ENCODE measurements at places on chromosomes 7 and 10. TPM values are rescaled to one million over a fixed set of nuclear protein-coding genes. Genes with fewer than 3 reads are reported as not detected.

DNA sequence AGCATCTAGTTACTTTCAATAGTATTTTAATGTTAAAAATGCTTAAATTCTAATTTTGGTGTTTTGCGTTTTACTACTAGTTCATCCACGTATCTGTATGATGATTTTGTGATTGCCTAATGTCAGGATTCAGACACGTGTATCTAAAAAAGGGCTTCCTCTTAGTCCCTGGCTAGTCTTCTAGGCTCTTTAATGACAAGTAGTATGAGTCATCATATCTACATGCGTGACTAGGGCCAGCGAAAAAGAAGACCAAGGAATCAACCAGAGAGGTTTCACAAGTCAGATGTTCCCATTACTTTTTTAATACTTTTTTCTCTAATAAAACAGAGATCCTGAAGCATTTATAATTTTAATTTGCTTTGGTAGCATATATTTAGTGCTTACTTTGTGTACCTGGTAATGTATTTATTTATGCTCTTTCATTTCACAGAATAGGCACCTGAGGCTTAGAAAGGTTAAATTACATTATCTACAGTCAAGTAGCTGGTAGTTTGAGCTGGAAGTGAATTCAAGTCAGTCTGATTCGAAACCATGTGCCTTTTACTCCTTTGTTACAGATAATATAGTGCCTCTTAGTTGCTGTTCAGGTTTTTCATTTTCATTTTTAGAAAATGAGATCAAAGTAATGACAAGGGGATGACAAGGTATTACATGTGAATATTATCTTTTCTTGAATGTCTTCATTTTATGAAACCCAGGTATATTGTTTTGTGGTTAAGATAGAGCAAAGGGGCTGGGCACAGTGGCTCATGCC is 140.3 kb downstream of the FOXP2 start:
- no peak overlapping the region for H3K27ac ChIP-seq
- no peaks in the 10 kb centered on the region for H3K36me3 ChIP-seq
- no peak overlapping the region for H3K4me3 ChIP-seq
- no peaks in the 10 kb centered on the region for H3K4me1 ChIP-seq
- no peak for DNase-seq

Gene BEND7
- 31.1 TPM for total RNA-seq

- no peaks in the 10 kb centered on the region for H3K36me3 ChIP-seq
- H3K4me1 ChIP-seq = no peaks in the 10 kb centered on the region
- H3K27ac ChIP-seq = no peak within 1 kb of the TSS
- peaks cover 4% of the 10 kb centered on the region for H3K27me3 ChIP-seq
- no peak within 1 kb of the TSS for H3K4me3 ChIP-seq
Observed at GRCh38 chr10:50885097-50885859, at the start of gene A1CF. Gene A1CF, minus strand, starts transcription at chr10:50885627. Its CDS starts 25,687 bp downstream, at chr10:50859940.

Gene POLR2J2
- total RNA-seq = 14.1 TPM

DNA sequence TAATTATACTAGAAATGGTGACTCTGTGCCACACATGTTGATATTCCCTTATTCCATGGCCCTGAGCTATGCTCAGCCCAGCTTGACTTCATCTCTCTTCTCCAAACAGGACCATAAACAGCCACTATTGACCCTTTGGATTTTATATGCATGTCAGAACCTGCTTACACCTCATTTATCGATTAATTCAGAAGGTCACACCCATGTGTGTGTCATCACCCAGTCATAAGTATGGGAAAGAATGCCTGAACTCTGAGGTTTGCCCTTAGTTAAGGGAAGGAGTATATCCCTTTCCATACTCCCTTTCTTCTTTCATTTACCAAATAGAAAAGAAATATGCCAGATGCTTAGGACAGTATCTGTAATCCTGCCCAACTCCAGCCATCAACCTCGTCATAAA is 602.3 kb downstream of the SORCS3 start:
- H3K4me3 ChIP-seq = no peak overlapping the region
- DNase-seq = no peak
- no peaks in the 10 kb centered on the region for H3K36me3 ChIP-seq
- H3K4me1 ChIP-seq = no peaks in the 10 kb centered on the region

DNA sequence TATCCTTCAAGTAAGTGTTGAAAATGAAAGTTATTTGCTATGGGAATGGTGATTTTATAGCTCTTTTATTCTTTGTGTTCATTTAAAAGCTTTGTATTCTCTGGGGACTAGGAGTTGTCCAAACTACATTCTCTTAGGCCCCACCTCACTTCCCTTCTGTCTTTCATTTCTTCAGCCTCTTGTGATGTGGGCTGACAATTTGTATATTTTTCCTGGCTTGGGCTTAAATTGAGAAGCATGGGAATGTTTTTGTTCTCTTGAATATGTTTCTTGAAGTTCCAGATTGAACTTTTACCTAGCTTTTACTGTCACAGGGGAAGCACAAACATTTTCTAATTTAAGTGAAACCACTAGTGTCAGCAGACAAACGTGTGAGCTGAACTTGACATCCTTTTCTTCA is 27.9 kb downstream of the BBS9 start:
- no peak for DNase-seq
- no peaks in the 10 kb centered on the region for H3K27me3 ChIP-seq
- H3K36me3 ChIP-seq = peaks cover 5% of the 10 kb centered on the region
- H3K4me3 ChIP-seq = no peak overlapping the region
- no peak overlapping the region for H3K27ac ChIP-seq

Gene POR
- total RNA-seq = 232 TPM

- peaks cover 24% of the 10 kb centered on the region for H3K27me3 ChIP-seq
- no peak overlapping the region for H3K27ac ChIP-seq
- no peaks in the 10 kb centered on the region for H3K36me3 ChIP-seq
- DNase-seq = peak; percentile 32
- H3K4me1 ChIP-seq = no peaks in the 10 kb centered on the region
Observed at GRCh38 chr10:132988988-132989387, 46.6 kb upstream of the CFAP46 start.

Gene ASAH2B
- 3.4 TPM for total RNA-seq

Gene ZNF775
- total RNA-seq = 4.4 TPM

Gene AKR1C4
- not detected for total RNA-seq

DNA sequence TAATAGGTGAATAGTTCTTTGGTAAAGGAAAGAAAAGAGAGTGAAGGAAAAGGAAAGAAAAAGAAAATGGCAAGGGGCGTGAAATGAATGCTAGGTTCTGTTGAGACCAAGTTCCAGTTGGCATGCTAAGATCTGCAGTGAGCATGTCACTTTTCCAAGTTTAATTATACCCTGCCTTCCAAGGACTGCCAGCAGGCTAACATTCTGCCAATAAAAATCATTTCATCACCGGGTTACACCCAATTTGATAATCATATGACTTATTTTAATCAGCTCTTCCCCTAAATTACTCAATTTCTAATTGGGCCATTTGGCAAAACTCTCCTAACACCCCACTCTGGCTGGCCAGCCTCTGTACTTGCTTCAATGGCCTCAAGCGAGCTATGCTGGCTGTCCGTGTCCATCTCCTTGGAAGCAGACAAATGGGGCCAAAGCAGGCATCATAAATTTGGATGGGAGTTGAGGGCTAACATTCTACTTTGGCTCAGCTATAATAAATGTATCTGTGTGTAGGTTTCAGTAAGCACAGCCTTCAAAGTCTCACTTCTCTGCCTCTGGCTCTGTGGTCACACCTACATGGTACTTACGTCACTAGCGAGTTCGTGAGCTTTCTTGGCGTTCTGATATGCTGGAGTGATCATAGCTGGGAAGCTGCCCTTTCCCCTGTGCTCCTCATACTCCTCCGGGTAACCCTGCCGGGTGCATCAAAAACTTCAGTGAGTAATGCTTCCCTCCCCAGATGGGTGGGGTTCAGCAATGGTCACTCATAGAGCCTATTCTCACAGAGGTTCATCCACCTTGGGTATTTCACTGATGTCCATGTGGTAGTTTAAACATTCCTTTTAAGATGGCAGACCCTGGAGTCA is 17.3 kb downstream of the NRAP start:
- no peaks in the 10 kb centered on the region for H3K27me3 ChIP-seq
- H3K4me1 ChIP-seq = peaks cover 4% of the 10 kb centered on the region
- H3K36me3 ChIP-seq = no peaks in the 10 kb centered on the region
- no peak overlapping the region for H3K27ac ChIP-seq
- no peak for DNase-seq

Gene IRF5
- total RNA-seq = 29.4 TPM

DNA sequence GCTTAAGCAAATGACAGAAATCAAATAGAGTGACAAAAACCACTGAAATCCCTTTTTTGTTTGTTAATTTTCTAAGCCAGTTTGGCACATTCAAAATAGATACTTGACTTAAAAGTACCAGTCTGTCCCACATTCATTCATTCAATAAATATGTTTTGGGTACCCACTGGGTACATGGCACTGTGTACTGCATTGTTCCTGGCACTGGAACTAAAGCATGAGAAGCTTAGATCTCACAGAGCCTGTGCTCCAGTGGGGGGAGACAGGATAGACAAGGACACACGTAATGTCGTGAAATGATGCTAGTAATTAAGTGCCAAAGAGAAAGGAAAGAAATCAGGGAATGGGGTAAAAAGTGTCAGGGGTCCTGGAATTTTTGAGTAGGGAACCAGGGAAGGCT is 13.0 kb downstream of the MTURN start:
- DNase-seq = no peak
- peaks cover 15% of the 10 kb centered on the region for H3K36me3 ChIP-seq
- H3K4me3 ChIP-seq = no peak overlapping the region
- H3K27me3 ChIP-seq = no peaks in the 10 kb centered on the region

DNA sequence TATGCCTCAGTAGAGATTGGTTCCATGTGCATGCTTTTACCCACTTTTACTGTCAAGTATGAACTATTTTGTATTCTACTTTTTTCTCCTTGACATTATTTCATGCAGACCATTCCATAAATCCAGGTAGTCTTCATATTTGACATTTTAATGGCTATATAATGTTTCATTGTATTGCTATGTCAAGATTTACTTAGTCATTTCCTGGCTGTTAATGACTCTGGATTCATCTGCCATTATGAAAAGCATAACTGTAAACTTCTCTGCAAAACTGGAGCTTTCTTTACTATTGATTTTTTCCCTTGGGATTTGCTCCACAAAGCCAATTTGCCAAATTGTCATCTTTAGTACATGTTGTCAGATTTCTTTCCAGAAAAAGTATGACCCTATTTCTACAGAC is 6.8 kb upstream of the MSRB2 start:
- DNase-seq = no peak
- no peaks in the 10 kb centered on the region for H3K27me3 ChIP-seq
- H3K4me3 ChIP-seq = no peak overlapping the region
- no peak overlapping the region for H3K27ac ChIP-seq
- no peaks in the 10 kb centered on the region for H3K36me3 ChIP-seq

DNA sequence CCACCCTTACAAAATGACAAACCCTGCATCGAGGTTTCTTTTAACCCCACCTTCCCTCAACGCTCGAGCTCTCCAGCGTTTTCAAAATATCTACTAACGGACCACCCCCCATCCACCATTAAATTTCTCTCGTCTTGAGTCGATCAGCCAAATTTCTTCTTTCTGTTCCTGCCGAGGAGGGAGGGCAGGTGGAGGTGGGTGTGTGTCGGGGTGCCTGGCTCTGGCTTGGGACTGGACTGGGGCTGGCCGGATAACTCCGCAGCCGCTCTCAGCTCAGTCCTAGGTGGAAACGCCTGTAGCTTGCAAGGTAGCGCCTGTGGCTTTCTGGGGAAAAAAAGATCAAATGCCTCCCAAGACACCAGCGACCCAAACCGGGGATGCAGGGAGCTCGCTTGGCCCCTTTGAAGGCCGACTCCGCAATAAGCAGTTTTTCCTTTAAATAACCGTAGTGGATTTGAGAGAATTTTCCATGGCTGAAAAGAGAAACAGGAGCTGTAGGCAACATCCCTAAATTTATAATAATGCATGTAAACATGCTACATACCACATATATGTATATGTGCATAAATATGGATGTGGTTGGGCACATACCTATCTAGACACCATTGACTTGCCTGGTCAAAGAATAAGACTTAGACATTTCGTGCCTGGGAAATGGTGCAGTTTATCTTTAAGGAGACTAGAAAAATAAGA is 1.9 kb upstream of the TMEM178B start:
- H3K27ac ChIP-seq = no peak overlapping the region
- DNase-seq = no peak
- H3K27me3 ChIP-seq = peaks cover 58% of the 10 kb centered on the region
- H3K4me1 ChIP-seq = peaks cover 25% of the 10 kb centered on the region

Gene HMX3
- total RNA-seq = not detected

- no peak overlapping the region for H3K27ac ChIP-seq
- no peaks in the 10 kb centered on the region for H3K27me3 ChIP-seq
- H3K36me3 ChIP-seq = peaks cover 29% of the 10 kb centered on the region
- no peak overlapping the region for H3K4me3 ChIP-seq
- DNase-seq = no peak
- peaks cover 4% of the 10 kb centered on the region for H3K4me1 ChIP-seq
Observed at GRCh38 chr7:131425992-131426391, 98.3 kb downstream of the MKLN1 start.

All from upper lobe of right lung (tissue), 1 donor.